ENCODE measurements at places on chromosomes 3 and 15.
A peak's percentile ranks its signal among the peaks of the same experiment; 100 is the strongest.

- DNase-seq: no peak
These were observed 86.1 kb downstream of the TRAK1 start for GRCh38 chr3:42177068-42177800.

DNA sequence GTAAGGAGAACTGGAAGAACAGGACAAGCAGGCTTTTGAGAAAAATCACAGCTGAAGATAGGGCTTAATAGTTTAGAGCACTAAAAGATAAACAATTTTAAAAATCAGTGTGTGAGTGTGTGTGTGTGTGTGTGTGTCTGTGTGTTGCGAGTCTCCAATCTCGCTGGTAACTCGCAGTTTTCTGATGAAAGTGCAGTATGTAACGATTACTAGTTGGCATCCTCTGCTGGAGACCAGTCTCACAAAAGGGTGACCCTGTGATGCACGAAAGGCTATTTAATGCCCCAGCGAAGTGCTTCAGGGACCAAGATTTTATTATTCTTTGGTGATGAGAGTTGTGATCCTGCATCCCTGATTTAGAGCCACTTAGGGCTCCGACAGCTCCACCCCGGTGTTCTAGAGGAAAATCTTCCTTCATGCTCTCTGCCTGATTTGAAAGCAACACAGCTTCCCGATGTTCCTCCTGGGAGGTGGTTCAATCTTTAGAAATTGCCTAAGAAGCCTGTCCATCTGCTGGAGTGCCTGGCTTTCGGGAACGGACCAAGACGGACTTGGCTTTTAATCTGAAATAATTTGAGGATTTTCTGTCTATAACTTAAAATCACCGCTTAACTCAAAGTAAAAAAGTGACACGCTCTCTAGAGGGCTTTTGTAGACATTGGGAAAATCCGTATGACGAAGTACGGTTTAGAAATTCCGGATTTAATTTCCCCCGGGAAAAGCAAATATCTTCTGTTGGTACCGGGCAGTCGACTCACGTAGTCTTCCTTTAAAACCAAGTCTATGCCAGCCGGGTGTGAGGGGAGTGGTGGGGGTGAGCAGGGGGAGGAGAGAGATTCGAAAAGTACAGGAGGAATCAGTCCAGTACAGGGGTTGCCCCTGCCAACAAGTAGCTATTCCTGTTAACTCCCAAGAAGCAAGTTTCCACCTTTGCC, 1.1 kb upstream of the ALCAM start:
- peak; percentile 49 for DNase-seq

GRCh38 chr3:127368186-127369032, 80.6 kb upstream of the PRR20G start:
- no peak for DNase-seq

DNA sequence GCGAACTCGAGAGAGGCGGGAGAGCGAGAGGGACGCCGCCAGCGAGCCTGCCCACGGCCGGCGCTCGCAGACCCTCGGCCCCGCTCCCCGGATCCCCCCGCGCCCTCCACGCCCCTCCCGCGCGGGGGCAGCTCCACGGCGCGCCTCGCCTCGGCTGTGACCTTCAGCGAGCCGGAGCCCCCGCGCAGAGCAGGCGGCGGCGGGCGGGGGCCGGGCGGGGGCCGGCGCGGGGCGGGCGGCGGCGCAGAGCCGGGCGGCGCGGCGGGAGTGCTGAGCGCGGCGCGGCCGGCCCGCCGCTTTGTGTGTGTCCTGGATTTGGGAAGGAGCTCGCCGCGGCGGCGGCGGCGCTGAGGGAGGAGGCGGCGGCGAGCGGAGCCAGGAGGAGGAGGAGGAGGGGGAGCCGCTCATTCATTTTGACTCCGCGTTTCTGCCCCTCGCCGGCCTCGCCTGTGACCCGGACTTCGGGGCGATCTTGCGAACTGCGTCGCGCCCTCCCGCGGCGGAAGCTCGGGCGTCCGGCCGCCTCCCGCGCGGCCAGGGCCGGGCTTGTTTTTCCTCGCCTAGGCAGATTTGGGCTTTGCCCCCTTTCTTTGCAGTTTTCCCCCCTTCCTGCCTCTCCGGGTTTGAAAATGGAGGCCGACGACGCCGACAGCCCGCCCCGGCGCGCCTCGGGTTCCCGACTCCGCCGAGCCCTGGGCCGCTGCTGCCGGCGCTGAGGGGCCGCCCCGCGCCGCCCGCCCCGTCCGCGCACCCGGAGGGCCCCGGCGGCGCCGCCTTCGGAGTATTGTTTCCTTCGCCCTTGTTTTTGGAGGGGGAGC, 524 bp downstream of the IGF1R start:
- peak; percentile 84 for DNase-seq

GRCh38 chr15:78565951-78566774, 843 bp downstream of the CHRNA5 start:
- no peak for DNase-seq

DNA sequence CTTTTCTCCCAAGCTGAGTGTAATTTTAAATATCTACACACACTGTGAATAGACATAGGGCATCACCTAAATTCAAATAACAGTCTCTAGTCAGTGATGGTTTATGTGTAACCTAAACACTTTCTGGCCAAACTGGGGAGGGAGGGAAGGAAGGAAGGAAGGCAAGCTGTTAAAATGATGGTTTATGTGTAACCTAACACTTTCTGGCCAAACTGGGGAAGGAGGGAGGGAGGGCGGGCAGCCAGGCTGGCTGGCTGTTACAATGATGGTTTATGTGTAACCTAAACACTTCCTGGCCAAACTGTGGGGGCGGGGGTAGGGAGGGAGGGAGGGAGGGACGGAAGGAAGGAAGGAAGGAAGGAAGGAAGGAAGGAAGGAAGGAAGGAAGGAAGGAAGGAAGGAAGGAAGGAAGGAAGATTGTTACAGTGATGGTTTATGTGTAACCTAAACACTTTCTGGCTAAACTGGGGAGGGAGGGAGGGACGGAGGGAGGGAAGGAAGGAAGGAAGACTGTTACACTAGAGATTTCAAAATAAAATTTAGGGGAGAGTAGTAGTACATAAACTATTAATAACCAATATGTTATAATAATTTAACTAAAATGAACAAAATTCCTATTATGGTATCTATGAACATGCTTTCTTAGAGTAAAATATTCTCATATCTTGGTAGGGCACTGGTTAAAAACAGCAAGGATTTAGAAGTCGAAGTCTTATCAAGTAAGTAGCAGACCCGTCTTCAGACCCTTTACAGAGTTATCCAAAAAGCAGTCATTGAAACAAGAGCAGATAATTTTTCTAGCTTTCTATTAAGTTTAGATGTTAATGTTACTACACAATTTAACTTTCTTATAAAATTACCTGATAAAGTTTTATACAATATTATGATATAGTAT, 148.1 kb downstream of the LMLN start:
- DNase-seq: no peak

DNA sequence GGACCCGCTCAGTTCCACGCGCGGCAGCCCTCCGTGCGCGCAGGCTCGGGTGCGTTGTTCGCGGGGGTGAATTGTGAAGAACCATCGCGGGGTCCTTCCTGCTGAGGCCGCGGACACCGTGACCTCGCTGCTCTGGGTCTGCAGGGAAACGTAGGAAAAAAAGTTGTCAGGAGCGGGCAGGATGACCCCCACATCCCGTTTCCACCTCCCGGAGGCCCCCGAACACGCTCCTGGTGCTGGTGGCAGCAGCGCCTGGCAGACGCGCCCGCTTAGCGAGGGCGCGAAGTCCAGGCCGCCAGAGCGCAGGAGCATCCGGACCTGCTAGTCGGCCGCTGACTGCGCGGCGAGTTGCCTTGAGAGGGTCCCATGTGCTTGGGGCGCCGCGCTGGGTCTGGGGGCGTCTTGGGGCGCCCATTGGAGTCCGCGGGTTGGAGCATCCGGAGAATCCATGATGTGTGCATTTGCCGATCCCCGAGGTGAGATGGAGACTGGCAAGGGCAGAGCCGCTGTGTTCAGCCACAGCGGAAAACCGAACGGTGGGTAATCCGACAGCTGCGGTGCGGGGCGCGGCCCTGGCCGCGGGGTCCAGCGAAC, 520 bp downstream of the GREM1 start:
- peak; percentile 65 for DNase-seq

GRCh38 chr15:57223345-57223744, 153.0 kb upstream of the CGNL1 start:
- DNase-seq: no peak

DNA sequence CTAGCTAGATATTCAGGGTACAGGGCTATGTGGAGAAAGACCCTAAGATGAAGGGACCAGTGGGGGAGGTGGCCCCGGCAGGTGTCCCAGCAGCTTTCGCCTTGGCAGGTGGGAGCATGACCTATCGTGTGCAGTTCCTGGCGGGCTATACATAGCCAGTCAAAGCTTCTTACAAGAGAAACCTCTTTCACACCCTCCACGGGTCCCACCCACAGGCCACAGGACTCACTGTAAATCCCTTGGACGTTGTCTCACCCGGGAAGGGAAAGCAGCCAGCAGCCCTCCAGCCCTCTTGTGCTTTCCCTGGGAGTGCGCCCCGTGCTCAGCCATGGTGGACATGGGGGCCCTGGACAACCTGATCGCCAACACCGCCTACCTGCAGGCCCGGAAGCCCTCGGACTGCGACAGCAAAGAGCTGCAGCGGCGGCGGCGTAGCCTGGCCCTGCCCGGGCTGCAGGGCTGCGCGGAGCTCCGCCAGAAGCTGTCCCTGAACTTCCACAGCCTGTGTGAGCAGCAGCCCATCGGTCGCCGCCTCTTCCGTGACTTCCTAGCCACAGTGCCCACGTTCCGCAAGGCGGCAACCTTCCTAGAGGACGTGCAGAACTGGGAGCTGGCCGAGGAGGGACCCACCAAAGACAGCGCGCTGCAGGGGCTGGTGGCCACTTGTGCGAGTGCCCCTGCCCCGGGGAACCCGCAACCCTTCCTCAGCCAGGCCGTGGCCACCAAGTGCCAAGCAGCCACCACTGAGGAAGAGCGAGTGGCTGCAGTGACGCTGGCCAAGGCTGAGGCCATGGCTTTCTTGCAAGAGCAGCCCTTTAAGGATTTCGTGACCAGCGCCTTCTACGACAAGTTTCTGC, 15.0 kb downstream of the GRK7 start:
- no peak for DNase-seq

DNA sequence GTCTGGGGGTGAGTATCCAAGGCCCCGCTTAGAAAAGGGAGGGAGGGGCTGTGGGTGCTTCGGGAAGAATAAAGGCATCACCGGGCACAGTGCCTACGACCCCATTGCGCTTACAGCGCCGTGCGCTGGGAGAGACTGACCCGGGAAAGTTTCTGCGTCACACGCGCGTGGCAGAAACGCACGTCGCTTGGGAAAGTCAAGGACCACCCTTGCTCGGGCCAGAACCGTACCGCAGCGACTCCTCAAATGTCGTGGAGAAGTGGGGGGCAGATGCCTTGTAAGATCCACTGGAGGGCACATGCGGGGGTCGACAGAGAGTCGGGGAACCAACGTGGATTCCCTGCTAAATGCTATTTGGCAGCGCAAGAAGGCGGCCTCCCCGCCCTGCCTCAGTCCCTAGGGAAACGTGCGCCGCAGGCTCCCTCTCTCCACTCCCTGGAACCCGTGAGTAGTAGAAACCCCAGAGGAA, 2.4 kb downstream of the ADAMTS9 start:
- DNase-seq: no peak

- DNase-seq: no peak
These were observed 487.2 kb upstream of the FRG2C start for GRCh38 chr3:75176937-75177336.

- DNase-seq: no peak
These were observed 87.8 kb upstream of the SEC13 start for GRCh38 chr3:10408680-10409079.

DNA sequence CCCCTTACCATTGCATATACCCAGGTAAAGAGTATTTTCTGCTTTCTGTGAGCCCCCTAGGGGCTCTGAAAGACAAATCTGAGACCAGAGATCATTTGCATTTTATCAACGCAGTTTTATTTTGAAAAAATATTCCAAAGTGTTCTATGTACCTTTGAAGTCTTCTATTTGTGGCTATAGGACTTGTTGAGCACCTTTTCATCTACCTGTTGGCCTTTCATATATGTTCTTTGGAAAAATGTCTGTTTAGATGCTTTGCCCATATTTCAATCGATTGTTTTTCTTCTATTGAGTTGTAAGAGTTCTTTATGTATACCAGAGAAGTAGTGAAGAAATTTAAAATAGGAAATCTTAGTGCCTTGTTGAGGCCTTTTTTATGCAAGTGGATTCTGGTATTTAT, 94.0 kb downstream of the LRRC28 start:
- no peak for DNase-seq

- DNase-seq: no peak
These were observed 33.5 kb upstream of the CSPG5 start for GRCh38 chr3:47612178-47612577.

- DNase-seq: no peak
These were observed 34.2 kb downstream of the KAT2B start for GRCh38 chr3:20074226-20075063.

GRCh38 chr3:160049038-160049437, 60.4 kb downstream of the IL12A start:
- DNase-seq: no peak

DNA sequence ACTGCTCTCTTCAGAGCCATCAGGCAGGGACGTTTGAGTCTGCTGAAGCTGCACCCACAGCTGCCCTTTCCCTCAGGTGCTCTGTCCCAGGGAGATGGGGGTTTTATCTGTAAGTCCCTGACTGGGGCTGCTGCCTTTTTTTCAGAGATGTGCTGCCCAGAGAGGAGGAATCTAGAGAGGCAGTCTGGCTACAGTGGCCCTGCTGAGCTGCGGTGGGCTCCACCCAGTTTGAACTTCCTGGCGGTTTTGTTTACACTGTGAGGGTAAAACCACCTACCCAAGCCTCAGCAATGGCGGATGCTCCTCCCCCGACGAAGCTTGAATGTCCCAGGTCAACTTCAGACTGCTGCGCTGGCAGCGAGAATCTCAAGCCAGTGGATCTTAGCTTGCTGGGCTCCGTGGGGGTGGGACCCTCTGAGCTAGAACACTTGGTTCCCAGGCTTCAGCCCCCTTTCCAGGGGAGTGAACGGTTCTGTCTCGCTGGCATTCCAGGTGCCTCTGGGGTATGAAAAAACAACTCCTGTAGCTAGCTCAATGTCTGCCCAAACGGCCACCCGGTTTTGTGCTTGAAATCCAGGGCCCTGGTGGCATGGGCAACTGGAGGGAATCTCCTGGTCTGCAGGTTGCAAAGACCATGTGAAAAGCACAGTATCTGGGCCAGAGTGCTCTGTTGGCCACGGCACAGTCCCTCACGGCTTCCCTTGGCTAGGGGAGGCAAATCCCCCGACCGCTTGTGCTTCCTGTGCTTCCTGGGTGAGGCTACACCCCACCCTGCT, 21.1 kb upstream of the ST6GAL1 start:
- DNase-seq: no peak

- no peak for DNase-seq
These were observed 361.3 kb downstream of the ULK4 start for GRCh38 chr3:41600616-41601015.

- no peak for DNase-seq
These were observed 33.0 kb upstream of the ARL14 start for GRCh38 chr3:160643994-160644393.

DNA sequence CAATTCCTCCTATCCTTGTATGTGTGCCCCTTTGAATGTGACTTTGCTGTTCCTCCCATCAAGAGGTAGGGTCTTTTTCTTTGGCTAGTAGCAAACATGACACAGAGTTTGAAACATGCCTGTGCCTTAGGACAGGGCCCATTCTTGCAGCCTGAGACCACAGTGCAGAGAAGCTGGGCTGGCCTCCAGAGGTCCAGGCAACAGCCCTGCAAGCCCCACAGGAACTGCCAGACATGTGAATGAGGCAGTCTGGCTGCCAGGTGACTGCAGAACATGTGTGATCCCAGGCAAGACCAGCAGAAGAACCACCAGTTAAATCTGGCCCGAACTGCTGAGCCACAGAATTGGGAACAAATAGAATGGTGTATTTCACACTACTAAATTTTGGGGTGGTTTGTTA, 1.2 kb upstream of the HGD start:
- no peak for DNase-seq

- no peak for DNase-seq
These were observed 67.2 kb downstream of the LIPC start for GRCh38 chr15:58498821-58499580.

GRCh38 chr15:25624504-25625177, 185.8 kb upstream of the UBE3A start:
- DNase-seq: no peak

Data from ecto neural progenitor cell (in vitro differentiated cells).